ENCODE measurements at places on chromosomes 1 and 21.

DNA sequence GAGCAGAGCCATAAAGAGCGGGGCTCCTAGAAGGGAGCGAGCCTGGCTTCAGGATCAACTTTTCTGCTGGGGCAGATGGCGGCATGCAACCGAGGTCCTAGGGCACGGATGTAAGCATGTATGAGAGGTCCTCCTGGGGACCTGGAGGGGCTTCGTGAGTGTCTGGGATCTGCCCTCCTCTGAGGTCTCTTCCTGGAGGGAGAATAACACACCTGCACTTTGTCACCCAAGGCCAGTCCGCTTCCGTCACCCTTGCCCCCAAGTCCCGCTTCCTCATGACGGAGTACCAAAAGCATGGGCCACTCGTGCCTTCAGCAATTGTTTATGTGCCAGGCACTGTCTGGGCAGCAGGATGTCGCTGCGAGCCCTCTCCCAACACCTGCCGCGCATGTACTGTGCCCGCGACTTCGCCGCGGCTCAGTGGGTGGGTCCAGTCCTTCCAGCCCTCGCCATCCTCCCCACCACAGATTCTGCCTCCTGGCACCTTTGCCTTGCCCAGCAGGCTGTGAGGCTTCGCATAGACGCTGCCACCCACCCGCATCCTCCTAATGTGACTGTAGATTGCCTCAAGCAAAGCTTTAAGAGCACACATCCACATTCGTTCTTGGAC lies 60.0 kb upstream of the TMPRSS2 start:
- DNase-seq, result no peak

- no peak for DNase-seq
These were observed 19.1 kb upstream of the MRPS6 start for GRCh38 chr21:34054259-34054658.

DNA sequence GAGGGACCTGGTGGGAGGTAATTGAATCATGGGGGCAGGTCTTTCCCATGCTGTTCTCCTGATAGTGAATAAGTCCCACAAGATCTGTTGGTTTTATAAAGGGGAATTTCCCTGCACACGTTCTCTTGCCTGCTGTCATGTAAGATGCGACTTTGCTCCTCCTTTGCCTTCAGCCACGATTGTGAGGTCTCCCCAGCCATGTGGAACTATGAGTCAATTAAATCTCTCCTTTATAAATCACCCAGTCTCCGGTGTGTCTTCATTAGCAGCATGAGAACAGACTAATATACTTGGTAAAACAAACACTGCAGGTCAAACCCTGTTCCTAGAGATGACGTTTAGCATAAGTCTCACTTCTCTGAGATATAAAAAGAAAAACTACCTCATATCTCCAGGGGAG lies 148.3 kb downstream of the MATN1 start:
- DNase-seq, result no peak

- no peak for DNase-seq
These were observed 18.0 kb downstream of the HHIPL2 start for GRCh38 chr1:222529916-222530315.

DNA sequence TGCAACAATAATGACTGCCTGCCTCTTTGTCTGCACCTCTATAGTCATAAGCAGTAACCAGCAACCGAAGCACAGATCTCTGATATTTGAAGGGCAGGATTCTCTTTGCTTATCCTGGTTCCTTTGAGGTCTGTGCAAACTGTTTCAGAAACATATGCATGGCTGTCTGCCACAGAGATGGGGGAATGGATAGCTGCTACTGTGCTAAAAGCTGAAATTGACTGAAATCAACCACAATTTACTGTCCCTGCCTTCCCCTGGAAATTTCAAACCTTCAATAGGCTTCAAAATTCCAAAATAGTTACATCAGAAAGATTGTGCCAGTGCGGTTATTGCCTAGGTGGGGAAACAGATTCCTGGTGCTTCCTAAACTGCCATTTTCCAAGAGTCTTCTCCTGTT lies 136.8 kb upstream of the GORAB start:
- DNase-seq, result no peak

DNA sequence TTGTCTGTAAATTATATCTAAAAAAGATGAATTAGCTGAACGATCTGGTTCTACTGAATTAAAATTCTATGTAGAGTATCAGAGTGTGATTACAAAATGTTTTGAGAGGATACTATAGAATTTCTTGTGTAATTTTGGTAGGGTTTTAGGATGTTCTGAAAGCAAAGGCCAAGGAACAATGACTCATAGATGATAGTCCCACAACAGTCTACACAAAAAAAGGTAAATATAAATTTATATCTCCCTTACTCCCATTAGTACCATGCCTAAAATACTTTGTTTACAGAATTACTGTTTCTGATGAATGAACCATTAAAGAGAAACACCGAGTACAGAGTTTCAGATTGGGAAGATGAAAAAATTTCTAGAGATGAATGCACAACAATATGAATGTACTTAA lies 9.5 kb downstream of the EDEM3 start:
- DNase-seq, result no peak

- DNase-seq, result no peak
These were observed 32.8 kb downstream of the LHX4 start for GRCh38 chr1:180262628-180263488.

DNA sequence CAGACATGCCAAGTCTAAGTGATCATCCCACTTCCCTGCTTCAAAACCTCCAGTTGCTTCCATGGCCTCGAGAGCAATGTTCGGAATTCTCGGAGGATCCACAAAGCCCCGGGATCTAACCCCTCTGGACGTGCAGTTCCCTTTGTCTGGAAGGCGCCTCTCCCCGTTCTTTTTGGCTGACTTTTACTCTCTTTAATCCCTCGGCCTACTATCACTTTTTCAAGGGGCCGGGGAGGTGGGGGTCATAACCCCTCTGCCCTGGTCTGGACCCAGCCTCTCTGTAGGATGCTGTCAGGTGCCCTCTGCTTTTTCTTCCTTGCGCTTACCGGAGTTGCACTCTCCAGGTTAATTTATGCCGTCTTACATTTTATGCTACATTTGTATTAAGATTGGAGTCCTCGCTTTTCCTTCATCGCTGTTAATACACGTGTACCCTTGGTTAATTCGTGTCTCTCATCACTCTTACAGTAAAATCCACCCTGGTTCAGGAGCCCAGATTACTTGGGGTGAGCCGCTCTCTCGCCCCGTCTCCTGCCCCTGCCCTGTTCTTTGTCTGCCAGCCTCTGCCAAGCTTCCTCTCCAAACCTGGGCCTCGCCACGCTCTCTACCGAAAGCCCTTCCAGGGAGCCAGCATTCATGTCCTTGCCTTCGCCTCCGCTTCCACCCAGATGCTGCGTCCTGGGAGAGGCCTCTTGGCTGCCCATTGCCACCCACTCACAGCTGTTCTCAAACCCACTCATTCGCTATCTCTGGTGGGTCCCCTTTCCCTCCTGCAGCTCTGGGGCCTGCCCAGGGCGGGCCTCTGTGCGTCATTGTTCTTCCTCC lies 448.6 kb downstream of the CAMTA1 start:
- DNase-seq, result no peak

- DNase-seq, result no peak
These were observed 4.8 kb upstream of the PCBP3 start for GRCh38 chr21:45638707-45639106.

GRCh38 chr1:30778154-30778978 lies 20.8 kb upstream of the LAPTM5 start:
- peak; percentile 100 for DNase-seq

- no peak for DNase-seq
These were observed 42.9 kb upstream of the ID3 start for GRCh38 chr1:23601968-23602876.

DNA sequence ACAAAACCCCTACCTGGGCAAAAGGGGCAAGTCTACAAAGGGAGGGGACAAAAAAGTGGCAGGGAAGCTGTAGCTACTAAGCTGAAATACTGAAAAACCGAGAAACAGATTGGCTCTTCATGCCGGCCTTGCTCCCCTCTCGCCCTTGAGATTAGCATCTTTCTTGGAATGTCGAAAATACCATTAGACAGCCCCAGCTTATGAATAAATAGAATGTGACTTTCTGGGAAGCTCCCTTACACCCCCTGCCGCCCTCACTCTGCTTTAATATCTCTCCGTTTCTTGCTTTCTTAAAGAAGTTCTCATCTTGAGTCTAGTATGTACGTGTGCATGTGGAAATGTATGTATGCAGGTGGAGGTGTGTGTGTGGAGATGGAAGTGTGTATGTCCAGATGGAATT lies 14.1 kb downstream of the TRAF3IP3 start:
- DNase-seq, result no peak

DNA sequence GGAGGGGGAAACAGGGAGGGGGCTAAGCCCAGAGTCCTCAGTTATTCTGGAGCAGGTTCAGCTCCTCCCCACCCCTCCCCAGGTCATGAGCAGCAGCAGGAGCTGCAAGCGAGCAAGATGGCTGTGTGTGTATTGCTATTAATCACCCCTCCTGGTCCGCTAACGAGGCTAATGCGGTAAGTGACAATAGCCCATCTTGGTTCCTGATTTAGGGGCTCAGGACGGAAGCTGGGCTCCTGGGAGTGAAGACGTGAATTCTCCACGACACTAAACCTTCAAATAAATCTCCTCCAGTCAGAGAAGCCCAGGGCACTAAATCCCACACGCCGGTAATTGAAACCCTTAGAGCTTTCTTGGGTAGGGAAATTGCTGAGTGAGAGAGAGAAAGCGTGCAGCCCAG lies 76.1 kb downstream of the TMEM53 start:
- no peak for DNase-seq

GRCh38 chr21:23003951-23004350 lies 2005.7 kb downstream of the NCAM2 start:
- no peak for DNase-seq

GRCh38 chr1:51578383-51579109 lies 38.3 kb upstream of the OSBPL9 start:
- DNase-seq, result no peak

GRCh38 chr1:207284209-207284897 lies 37.1 kb upstream of the CD55 start:
- DNase-seq, result no peak

DNA sequence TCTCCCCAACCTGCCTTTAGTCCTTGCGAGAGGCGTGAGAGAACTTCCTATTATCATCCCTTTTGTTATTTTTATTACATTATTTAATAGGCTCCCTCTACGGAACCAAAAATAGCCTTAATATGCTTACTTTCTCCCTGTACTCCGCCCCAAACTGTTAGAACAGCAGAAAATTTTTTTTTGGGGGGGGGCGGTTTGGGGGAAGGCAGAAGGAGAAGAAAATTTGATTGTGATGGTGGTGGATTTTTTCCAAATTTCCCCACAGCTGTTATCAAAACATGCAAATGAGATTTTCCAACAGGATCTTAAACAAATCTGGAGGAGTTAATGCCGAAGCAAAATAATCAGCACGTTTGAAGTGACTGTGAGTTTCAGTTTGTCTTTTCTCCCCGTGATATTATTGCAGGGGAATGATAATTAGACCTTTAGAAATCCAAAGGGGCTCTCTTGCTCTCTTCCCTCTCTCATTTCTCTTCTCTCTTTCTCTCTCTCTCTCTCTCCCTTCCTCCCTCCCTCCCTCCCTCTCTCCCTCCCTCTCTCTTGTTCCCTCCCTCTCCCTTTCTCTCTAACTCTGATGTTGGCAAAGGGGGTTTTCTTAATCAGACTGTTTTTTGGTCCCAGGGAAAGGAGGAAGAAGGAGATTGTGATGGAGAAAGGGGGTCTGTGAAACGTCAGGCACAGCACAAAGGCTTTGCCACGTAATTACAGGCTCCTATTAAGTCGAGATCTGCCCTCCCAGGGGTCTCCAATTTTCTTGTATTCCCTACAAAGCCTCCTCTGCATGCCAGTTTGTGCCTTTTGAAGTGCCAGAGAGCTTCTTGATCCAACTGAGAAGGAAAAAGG lies 1.1 kb upstream of the PRRX1 start:
- no peak for DNase-seq

DNA sequence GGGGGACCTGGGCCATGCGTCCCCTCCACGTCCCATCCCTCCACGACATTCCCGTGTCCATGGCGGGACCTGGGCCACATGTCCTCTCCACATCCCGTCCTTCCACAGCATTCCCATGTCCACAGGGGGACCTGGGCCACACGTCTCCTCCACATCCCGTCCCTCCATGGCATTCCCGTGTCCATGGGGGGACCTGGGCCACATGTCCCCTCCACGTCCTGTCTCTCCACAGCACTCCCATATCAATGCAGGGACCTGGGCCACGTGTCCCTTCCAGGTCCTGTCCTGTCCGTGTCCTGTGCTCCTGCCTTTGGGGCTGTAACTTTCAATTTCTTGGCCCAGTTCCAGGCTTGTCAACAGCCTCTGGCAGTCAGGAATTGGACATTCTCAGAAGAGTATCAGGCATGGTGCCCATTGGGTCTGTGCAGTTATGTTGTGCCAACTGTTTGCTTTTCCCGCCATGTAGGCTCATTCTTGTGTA lies 47.1 kb downstream of the WNT9A start:
- no peak for DNase-seq

DNA sequence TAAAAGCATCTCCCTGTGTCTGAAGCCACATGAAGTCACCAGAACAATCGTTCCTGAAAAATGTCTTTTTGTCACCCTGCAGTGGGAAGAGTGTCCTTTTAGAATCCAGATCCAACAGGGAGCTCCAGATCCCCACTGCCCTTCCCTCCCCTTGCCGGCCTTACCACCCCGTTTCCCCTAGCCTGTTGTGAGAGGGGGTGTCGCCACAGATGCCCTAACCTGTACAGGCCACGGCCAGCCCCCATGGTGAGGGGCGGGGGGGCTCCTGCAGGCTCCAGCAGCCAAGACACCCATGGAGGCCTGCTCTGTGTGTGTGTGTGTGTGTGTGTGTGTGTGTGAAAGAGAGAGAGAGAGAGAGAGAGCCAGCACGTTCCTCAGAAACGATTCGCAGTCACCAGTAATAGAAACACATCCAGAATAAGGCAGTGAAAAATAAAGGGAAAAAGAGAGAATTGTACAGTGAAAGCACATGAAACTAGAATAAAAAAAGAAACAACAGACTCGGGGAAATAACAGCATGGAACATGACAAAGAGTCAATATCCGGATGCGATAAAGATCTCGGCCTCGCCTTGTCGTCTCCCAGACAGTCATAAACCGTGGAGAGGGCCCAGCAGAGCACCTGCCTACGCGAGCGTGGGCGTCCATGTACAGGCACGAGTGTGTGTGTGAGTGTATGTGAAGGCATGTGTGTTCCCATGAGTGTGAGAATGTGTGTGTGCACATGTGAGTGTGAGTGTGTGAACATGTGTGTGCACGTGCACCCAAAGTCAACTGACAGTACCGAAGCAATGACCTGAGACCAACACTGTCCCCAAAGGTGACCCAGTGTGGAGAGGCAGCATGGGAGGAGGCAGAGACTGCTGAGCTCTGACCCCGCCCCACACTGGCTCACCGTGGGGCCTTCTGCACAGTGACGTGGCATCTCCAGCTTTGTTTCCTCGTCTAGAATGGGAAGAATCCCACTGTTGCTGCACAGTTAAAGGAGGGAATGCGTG lies 303.8 kb downstream of the NPHP4 start:
- no peak for DNase-seq

DNA sequence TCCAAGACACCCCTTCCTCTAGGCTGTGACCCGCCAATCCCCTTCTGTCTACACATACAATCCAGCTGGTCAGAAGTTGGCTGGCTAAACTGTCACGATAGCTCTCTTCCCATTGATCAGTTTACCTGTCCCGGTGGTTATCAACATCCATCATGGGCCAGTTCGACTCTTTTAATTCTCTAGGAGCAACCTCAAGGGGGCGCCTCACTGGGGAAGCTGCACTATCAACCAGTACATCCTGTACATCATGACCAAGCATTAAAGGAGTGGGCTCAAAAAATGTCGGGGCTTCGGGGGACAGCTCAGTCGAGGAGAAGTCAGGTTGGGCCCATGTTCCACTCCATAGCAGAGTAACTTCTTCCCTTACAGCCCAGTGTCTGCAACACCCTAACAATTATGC lies 53.2 kb upstream of the B3GALNT2 start:
- DNase-seq, result no peak

Measured in amniotic epithelial cell (primary cell).